ENCODE measurements at places on chromosomes 3 and 15. TPM values are rescaled to one million over a fixed set of nuclear protein-coding genes. Genes with fewer than 3 reads are reported as not detected.

PIF1 gene
- 59.5 TPM for total RNA-seq

TMEM40 gene
- total RNA-seq = not detected

IVD gene
- 87.2 TPM for total RNA-seq

ARGFX gene
- not detected for total RNA-seq

COMMD2 gene
- 35.5 TPM for total RNA-seq

THAP10 gene
- total RNA-seq = 0.47 TPM

EAF2 gene
- 19.9 TPM for total RNA-seq

PPP1R14D gene
- total RNA-seq = not detected

PATL2 gene
- total RNA-seq = 38.4 TPM

EPHA3 gene
- total RNA-seq = not detected

ASB14 gene
- total RNA-seq = not detected

ZPLD1 gene
- not detected for total RNA-seq

TRH gene
- not detected for total RNA-seq

CAMKV gene
- not detected for total RNA-seq

GRCh38 chr3:30502742-30503073 is 103.7 kb upstream of the TGFBR2 start:
- no peak for DNase-seq

GRCh38 chr3:426072-426471 is 229.5 kb downstream of the CHL1 start:
- no peak for DNase-seq

DNA sequence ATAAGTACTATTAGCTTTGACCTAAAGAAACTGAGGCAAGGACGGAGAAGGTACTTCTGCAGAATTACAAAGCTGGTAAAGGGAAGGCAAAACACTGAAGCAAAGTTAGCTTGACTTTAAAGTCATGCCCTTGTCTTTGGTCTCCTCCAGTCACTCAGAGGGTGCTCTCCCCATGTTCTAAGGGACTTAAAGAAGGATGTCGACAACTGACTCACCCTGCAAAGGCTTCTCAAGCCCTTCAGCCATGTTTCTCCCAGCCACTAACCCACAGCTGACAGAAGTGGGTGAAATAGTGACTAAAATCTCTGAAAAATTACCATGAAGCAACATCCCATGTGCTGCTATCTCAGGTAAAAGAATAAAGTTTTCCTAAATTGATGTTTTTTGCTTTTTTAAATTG is 46.4 kb downstream of the SUCLG2 start:
- no peak for DNase-seq

- DNase-seq = no peak
Measured at GRCh38 chr3:109831403-109831802, 494.1 kb upstream of the DPPA4 start.

DNA sequence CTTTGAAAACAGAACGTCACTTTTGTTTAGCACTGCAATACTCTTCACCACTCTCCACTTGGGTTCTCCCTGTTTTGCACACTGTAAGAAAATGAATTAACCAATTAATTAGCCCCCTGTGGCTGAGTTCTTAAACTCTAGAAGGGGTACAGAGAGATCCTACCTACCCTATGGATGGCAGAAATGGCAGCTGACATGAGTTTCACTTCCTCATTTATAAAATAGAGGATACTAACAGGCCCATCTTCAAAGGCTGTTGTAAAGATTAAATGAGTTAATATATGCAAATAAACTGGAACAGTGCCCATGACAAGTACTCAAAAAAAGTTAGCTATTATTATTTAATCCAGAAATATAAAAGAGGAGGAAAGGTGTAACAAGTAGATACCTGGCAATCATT is 36.9 kb downstream of the SUCLG2 start:
- no peak for DNase-seq

DNA sequence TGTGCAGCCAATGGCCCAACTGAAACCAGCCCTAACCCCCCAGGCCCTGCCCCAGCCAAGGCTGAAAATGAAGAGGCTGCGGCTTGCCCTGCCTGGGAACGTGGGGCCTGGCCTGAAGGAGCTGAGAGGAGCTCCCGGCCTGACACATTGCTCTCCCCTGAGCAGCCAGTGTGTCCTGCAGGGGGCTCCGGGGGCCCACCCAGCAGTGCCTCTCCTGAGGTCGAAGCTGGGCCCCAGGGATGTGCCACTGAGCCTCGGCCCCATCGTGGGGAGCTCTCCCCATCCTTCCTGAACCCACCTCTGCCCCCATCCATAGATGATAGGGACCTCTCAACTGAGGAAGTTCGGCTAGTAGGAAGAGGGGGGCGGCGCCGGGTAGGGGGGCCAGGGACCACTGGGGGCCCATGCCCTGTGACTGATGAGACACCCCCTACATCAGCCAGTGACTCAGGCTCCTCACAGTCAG is 11.2 kb downstream of the MAP1A start:
- DNase-seq = no peak

DNA sequence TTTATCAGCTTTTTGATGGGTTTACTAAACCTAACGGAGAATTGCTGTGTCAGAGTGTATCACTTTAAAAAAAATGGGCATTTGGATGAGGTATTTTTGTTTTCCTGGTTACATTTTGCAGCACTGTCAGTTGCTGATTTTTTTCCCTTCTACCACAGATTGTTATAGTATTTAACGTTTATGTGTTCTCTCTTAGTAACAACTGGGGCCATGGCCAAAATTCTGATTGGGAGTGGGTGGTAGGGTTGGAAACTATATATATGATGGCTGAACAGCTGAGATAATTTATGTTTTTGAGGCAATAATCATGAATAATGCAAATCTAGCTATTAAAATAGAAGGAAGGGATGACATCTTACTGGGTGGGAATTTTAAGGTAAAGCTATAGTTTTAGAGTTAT is 229.4 kb upstream of the SUCLG2 start:
- no peak for DNase-seq

- no peak for DNase-seq
Measured at GRCh38 chr3:22920006-22920405, 283.1 kb upstream of the UBE2E2 start.

GRCh38 chr3:54342676-54343075 is 220.3 kb downstream of the CACNA2D3 start:
- no peak for DNase-seq

- DNase-seq = no peak
Measured at GRCh38 chr15:98743177-98743576, 94.8 kb downstream of the IGF1R start.

DNA sequence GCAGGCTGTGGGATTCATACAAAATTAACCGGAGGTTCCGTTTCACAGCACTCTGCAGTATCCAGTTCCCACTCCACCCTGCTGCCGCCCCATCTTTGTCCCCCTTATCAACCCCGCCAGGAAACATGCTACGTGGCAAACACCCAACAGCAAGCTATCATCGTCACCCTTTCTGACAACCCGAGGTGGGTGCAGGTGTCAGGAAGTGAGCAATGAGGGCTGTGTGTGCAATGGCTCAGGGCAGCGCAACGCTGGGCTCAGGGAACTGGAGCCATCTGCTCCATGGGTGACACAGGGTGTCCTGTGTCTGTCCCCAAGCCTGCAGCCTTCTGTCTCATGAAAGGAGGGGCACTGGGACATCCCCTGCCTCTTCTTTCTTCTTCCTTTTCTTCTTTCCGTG is 60.9 kb downstream of the ATP2B2 start:
- DNase-seq = no peak

DNA sequence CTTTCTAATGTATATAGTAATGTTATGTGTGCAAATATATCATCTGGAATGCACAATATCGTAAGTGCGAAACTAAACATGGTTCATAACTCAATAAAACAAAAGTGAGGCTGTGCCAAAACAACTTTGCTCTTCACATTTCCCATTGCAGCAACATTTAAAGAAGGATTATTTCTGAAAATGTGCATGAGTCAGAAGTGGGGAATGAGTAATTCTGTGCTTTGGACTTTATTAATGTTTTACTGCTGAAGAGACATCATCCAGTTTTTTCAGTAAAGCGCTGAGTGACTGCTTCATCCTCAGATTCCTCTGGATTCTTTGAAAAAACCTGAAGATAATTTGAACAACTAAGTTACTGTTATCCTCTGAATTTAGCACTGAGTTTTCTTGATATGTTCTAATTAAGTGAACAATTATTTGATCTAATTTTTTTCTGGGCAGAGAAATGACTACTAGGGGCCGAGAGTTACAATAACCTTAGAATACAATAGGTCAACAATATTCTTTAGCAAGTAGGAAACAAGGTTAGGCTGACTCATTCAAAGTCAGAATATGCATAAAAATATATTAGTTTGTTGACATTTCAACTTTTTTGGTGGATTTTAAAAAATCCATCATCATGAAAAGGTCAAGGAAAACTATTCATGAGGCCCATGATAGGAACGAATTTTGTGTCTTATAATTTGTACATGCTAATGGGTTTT is 20.0 kb upstream of the PLCL2 start:
- no peak for DNase-seq
